ENCODE measurements at places on chromosomes 12 and 14.

- DNase-seq = no peak
Measured at GRCh38 chr12:104551-105081, 38.0 kb downstream of the IQSEC3 start.

DNA sequence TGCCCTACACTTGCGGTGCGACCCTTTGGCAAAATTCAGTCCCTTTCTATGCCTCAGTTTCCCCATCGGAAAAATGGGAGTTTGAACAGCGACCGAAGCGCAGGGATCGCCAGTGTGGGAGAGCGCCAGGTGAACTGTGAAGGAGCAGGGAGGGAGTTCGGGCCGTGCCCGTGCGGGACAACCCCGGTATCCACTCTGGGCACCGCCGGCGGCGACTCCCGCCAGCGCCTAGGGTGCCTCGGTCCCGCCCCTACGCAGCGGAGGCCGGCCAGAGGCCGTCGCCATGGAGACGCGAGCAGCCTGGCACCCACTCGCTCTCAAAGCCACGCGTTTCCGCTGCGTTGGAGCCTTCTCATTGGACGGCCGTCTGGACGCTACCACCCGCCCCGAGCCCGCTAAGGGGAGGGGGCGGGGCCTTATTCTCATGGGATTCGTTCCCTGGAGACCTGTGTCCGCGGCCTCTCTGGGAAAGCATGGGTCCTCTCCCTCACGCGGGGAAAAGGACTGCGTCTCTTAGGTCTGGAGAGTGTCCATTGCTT lies 729 bp upstream of the MLEC start:
- DNase-seq = peak; percentile 95

GRCh38 chr14:105419195-105420091 lies at the start of gene MTA1:
Gene MTA1 (plus strand): TSS chr14:105419827. CDS start chr14:105420036, 209 bp downstream.
- DNase-seq = peak; percentile 11

GRCh38 chr12:54195737-54196347 lies 7.1 kb upstream of the SMUG1 start:
- no peak for DNase-seq

- no peak for DNase-seq
Measured at GRCh38 chr12:60844101-60844500, 1248.3 kb downstream of the SLC16A7 start.

DNA sequence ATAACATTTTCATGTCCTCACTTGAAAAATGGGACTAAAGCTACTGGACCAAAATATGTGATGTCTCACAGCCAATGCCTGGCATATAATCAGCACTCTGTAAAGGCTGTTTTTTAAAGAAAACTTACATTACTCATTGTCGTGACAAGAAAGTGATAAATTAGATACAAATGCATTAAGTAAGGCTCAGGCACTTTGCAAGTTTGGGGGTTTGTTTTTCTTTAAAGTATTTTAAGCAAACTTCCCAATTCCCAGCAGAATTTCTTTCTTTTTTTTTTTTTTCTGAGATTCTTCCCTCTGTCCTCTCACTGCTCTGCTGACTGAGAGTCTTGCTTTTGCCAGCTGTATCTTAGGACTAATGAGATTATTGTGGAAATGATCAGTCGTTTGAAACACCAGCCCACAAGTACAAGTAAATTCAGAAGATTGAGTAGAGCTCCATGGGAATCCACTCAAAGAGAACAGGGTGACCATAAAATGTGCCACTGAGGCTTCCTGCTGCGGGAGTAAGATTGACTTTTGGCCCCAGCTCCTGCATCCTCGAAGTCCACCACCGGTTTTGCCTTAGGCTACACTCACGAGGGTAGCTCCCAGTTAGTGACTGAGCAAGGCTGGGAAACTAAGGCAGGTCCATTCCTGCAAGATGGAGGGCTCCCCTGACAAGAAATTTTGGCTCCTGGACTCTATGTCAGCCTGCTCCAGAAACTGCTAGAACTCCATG lies 82.8 kb downstream of the TMTC1 start:
- no peak for DNase-seq

DNA sequence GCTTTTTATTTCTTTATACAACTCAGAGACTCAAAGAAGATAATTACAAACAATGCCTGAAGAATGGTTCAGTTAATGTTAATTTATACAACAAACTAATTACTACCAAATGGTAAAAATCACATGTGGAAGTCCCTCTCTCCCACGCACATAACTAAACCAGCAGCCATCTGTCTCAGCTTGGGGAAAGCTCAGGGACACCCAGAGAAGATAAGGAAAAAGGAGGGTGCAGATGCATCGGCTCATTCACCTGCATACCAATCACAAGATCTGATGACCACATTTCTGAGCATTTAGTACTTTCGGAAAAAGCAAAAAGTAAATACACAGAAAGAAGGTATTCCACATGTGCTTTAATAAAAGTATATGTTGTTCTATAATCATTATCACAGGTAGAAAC lies 136.3 kb downstream of the SOX5 start:
- DNase-seq = no peak

- DNase-seq = no peak
Measured at GRCh38 chr12:104792570-104792969, 165.5 kb downstream of the SLC41A2 start.

GRCh38 chr12:47963340-47964040 lies at the start of gene TMEM106C:
Gene TMEM106C (plus strand): TSS chr12:47963596. CDS start chr12:47964237, 641 bp downstream.
- peak; percentile 84 for DNase-seq
